Aortic smooth muscle cell (primary cell): ENCODE measurements at places on chromosomes 2 and 18. TPM values are rescaled to one million over a fixed set of nuclear protein-coding genes. Genes with fewer than 3 reads are reported as not detected.

Gene FN1
- 3,653 and 7,001 TPM in 2 replicates for total RNA-seq

Gene PRKAG3
- 0.40 and 1.9 TPM in 2 replicates for total RNA-seq

Gene IL37
- total RNA-seq, result not detected in 2 replicates

Gene CGREF1
- 7.0 and 12.2 TPM in 2 replicates for total RNA-seq

Gene ANKMY1
- 5.0 and 5.5 TPM in 2 replicates for total RNA-seq

Gene MC2R
- not detected in 2 replicates for total RNA-seq

Gene CIB4
- total RNA-seq, result not detected in 2 replicates

Gene LIPG
- 0.40 and 2.4 TPM in 2 replicates for total RNA-seq

Gene HJURP
- 8.2 and 20.3 TPM in 2 replicates for total RNA-seq

Gene C2orf78
- total RNA-seq, result not detected in 2 replicates

Gene IL18RAP
- total RNA-seq, result not detected in 2 replicates

Gene WDCP
- total RNA-seq, result 7.1 and 7.3 TPM in 2 replicates

Gene NMS
- not detected in 2 replicates for total RNA-seq

Gene RASGRP3
- total RNA-seq, result 2.5 and 3.4 TPM in 2 replicates

Gene DNAH7
- 1.2 and 1.7 TPM in 2 replicates for total RNA-seq

Gene INHA
- total RNA-seq, result 0.13 and 0.25 TPM in 2 replicates

Gene NCK2
- 27.1 and 30.8 TPM in 2 replicates for total RNA-seq
